ENCODE measurements at places on chromosomes 5 and 9.

DNA sequence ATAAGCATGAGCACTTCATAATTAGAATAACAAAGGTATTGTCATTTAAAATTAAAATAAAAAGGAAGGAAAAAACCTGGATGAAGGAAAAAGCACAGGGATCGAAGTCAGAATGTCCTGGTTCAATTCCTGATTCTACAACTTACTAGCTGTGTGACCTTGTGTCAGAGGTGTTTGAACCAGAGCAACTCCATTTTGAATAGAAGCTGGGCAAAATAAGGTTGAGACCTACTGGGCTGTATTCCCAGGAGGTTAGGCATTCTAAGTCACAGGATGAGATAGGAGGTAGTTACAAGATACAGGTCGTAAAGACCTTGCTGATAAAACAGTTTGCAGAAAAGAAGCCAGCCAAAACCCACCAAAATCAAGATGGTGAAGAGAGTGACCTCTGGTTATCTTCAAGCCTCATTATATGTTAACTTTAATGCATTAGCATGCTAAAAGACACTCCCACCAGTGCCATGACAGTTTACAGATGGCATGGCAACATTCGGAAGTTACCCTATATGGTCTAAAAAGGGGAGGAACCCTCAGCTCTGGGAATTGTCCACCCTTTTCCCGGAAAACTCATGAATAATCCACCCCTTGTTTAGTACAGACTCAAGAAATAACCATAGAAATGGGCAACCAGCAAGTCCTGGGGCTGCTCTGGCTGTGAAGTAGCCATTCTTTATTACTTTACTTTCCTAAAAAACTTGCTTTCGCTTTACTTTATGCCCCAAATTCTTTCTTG is 412.7 kb downstream of the PIK3R1 start:
- DNase-seq: no peak

GRCh38 chr5:23257656-23258055 is 249.8 kb upstream of the PRDM9 start:
- DNase-seq: no peak

DNA sequence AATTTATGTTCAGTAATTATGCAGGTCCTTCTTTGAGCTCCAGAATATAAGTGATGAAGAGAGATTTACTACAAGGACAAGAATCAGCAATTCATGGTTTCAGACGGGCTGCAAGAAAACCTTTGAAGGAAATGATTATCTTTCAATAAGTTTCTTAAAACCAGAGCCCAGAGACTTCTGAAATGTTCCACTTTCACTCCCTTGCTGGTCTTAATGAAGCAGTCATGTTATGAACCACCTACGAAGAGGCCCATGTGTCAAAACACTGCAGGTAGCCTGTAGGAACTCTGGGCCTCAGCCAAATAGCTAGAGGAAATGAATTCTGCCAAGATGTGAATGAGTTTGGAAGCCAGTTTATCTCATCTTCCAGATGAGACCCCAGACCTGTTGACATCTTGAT is 505.9 kb upstream of the MEF2C start:
- DNase-seq: no peak

- no peak for DNase-seq
Observed at GRCh38 chr5:10354048-10354872, 765 bp downstream of the MARCHF6 start.
